WTC11 (cell line): ENCODE measurements at places on chromosomes 11 and 22.

DNA sequence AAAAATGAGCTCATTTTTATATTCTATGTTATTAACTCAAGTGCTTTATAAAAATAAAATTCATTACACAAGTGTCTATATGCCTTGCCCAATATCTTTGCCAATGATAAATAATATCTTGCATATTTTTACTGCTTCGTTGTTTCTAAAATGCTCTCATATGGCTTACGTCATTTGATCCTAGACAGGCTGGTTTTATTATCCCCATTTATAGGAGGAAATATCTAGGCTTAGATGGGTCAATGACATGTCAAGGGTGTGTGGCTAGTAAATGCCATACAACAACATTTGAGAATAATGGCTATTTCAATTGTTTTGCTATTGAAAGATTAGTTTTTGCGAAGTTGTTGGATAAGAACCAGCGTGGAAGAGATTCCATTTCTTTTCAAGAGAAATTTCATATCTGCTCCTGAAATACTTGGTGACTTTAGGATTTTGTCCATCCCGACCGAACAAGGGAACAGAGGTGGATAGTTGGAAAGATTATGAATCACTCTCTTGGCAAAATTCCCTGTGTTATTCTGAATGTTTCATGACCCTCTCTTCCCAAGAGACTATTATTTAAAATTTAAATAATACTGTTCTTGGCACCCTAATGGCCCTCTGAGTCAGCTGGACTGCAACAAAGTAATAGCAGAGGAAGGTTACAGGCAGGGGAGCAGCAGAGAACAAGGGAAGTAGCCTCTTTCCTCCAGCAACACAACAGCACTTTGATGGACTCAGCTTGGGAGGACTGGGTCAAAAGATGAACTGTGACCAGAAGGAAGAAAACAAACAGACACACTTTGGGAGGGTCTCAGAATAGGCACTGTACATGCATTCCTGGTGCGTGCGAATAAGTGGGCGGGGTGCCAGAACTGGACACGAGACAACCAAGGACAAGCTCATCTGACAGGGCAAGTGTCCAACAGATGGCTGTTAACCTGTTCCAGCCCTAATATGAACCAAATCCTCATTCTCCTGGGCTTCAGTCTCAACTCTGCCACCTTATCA is 94.5 kb downstream of the ME3 start:
- DNase-seq = no peak

GRCh38 chr11:19728436-19728835 is 15.8 kb downstream of the NAV2 start:
- DNase-seq = no peak

DNA sequence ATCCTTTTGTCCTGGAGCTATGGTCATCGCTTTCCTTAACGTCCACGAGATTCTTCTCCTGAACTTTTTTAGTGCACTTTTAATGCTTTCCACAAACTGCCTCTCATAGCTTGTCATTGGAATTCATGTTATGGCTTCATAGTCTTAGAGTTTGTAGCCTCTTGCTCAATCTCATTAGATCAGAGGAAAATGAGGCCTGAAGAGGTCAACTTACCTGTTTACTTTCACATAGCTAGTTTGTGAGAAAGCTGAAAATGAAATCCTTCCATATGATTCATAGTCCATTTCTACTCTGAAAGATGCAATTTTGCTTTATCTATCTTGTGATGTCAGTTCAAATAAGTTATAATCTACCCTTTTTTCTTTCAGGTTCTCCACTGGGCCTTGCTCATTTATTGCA is 1747.2 kb upstream of the RAG2 start:
- DNase-seq = no peak

DNA sequence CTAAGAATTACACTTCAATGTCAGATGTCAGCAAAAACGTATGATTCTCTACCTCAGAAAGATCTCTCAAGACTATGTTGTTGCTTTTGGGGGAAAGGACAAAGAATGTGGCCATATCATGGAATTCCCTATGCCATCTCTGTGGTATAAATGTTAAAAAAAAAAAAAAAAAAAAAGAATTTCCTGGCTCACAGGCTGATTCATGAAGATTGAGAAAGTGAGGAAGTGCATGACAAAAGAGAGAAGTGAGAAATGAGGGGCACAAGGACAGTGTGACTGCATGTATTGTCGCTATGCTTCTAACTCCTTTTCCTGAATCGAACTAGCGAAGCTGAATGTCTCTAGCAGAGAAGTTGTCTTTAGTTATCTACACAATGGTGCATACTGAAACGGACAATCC is 80.6 kb upstream of the CARD18 start:
- no peak for DNase-seq

DNA sequence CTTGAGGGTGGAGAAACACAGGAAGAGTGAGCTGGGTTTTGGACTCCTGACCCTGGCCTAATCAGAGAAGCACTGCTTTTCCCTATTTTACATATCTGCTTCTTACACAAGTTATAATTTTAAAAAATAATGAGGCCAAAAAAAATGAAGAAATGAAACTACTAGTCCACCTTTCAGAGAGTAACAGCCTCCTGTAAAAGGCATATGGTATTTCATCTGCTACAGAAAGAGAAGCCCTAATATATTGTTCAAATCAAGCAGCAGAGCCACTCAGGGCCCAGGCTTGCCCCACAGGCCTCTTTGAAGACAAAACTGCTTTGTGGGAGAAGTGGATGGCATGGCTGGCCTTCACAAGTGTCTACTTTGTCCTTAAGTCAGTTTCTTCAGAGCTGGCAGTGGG is 10.0 kb downstream of the DIXDC1 start:
- no peak for DNase-seq

- DNase-seq = no peak
These were observed 25.9 kb downstream of the ALG9 start for GRCh38 chr11:111845276-111846028.

DNA sequence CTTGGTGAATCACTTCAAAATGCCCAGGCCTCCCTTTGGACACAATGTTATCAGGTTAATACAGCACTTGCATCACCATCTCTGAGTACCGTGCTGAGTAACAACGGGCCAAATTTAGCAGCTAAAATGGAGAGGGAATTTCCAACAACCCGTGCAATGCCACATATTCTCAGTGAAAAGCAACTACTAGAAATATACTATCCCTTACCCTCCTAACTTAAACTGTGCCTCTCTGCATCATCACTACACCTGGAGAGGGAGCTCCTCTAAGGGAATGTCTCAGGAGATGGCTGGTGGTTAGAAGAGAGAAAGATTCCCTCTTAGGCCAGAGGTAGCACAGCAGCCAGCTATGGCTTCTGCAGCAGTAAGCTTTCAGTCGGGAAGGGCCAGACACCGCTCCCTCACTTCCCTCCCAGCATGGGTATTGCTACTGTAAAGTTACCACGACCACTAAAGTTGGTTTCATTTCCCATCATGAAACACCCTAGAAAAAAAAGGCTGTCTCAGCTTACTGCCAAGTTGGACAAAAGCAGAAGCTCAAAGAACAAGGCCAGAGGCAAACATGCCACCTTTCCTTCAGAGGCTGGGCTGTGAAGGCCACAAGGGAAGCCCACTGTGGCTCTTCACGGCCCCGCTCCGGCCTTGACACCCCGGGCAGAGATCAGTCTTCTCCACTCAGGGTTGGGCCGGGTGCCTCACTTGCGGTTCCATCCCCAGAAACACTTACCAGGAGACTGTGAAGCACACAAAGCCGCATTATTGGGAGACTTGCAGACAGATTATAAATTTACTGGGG is 3.9 kb downstream of the MAML2 start:
- DNase-seq = no peak

DNA sequence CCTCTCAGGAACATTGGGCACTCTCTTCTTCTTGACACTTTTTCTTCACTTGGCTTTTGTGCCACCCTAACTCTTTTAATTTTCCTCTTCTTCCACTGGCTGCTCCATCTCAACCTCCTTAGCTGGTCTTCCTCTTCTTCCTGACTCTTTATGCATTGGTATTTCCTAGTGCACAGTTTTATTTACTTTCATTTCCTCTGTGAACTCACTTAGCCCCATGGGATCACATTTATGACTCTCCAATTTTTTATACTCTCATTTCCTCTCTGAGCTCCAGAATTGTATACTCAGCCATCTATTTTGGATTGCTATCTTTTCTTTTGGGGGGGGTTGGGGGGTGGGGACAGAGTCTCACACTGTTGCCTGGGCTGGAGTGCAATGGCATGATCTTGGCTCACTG is 38.5 kb upstream of the LARGE1 start:
- no peak for DNase-seq

- DNase-seq = no peak
These were observed 15.3 kb downstream of the CSTPP1 start for GRCh38 chr11:46951864-46952263.

DNA sequence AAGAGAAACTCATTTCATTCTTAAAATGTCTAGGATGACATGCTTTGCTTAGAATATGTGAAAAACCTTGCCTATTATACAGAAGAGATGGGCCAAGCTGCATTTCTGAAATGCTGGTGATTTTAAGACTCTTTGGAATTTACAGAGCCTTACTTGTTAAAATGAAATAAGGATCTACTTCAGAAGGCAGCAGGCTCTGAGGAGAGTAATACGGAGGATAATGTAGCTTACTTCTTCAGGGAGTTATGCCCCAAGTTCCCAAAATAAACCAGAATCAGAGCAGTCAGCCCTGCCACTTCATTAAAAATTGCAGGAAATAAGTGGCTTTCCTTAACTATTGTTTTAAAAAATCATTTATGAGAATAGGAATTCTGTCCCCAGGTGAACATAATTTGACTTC is 1000.3 kb upstream of the RAG2 start:
- DNase-seq = no peak

- DNase-seq = no peak
These were observed 1.2 kb downstream of the TUBA8 start for GRCh38 chr22:18111759-18112330.

DNA sequence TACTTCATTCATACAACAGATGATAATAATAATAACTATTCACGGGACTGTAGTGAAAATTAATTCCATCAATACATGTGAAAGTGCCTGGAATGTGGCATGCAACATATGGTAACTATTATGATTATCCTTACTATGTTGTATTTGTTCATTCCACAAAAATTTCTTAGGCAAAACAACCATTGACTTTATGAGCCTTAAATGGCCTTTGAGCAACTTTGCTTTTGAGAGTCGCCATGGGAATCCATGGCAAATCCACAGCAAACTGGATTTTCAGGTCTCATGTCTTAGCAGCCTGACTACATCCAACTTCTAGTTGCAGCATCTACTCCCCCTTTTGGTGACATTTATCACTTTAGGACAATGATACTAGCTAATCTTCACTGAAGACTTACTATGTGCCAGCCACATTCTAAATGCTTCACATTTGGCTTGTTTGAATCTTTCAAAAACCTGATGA is 56.8 kb downstream of the SLC1A2 start:
- no peak for DNase-seq

DNA sequence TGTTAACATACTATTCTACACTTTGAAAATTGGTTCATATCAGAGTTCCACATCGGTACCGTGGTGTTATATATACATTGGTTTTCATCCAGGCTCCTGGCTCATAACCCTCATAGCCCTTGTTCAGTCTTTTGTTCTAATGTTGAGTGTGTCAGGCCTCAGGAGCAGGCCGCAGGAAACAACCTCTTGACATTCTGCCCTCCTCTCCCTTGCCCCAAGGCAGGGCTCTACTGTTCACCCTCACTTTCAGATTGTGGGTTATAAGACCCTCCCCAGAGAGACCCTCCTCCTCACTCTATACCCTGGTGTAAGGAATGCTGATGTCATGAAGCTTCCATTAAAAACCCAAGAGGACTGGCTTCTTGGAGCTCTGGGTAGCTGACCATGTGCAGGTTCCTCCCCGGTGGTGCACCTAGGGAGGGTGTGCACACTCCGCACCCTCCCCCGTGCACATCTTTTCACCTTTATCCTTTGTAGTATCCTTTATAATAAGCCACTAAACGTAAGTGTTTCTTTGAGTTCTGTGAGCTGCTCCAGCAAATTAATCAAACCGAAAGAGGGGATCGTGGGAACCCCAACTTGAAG is 12.1 kb downstream of the SSH3 start:
- DNase-seq = no peak

DNA sequence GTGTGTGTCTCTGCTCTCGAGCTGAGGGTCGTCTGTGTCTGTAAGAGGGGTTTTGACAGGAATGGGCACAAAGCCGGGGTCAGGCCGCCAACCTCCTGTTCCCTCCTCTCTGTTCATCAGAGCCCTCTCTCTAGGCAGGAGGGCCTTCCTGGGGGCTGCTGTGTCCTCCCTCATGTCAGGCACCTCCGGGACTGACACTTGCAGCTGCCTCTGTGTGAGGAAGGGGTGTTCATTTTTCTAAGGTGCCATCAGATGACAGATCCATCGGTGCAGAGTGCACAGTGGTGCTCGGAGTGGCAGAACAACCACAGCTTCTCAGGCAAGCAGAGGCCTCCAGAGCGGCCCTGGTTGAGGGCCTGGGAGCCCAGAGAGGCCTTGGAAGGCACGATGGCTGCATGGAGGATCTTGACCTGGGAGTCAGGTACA is 265.4 kb upstream of the B3GAT1 start:
- no peak for DNase-seq

GRCh38 chr22:19991645-19992451 is 24.8 kb downstream of the ARVCF start:
- no peak for DNase-seq

- no peak for DNase-seq
These were observed 104.5 kb downstream of the NTM start for GRCh38 chr11:131474947-131475346.

DNA sequence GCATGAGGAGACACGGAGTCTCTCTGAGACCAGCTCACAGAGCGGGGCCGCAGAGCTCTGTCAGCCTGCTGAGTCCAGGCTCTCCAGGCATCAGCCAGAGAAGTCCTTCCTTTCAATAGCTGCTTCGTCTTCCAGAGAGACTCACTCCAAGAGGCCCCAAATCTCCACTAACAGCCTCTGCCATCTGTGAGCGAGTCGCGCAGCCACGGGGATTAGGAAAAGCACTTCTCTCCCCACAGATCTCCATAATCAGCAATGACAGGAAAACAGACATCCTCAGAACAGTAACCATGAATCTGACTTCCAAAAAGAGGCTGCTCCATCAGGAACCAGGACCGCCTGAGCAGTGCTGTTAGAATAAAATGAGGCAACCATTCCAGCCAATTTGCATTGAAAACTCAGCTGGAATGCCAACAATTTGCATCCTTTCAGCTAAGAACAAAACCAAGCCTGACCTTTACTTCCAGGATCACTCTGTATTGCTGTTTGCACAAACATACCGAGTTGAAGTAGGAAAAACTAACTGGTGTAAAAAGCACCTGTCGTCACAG is 65.4 kb downstream of the SMCO4 start:
- no peak for DNase-seq

GRCh38 chr11:8056810-8057463 is 24.1 kb upstream of the TUB start:
- no peak for DNase-seq

GRCh38 chr11:91160661-91161060 is 937.8 kb upstream of the CHORDC1 start:
- no peak for DNase-seq

GRCh38 chr11:119147604-119148333 is 1.1 kb upstream of the ABCG4 start:
- DNase-seq = no peak
